Stromal cell of bone marrow (primary cell): ENCODE measurements at places on chromosomes 6 and 20.
A peak's percentile ranks its signal among the peaks of the same experiment; 100 is the strongest.

DNA sequence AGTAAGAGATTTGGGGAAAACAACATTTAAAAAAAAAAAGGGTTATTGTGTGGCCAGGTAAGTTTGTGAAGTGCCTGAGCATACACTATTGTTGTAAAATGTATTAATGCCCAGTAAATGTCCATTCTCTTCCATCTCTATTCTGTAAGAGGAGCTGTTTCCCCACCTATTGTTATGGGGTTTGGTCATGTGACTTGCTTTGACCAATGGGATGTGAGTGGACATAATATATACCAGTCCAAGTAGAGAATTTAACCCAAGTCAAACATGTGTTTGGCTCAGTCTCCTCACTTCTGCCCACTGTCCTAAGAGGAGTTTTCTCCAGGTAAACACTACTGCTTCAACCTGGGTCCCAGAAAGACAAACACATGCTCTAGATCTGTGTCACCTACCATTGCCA is 377.1 kb downstream of the FOXA2 start:
- DNase-seq, result no peak

DNA sequence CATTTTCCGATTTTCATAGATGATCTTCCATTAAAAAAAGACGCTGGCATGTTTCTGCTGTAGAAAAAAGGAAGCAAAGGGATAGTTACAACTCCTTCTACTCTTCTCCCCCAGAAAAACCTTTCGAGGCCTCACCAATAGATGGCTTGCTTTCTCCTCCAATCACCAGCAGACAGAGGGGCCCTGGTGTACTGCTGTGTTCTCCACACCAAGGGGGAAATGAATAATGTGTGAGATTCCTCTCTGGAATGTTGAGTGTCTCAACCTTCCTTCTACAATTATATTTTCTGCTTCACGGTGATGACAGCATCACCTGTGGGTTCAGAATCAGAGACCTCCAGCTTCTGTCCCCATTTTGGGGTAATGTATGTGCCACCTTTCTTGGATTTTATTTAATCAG is 185.7 kb upstream of the FLRT3 start:
- DNase-seq, result no peak

DNA sequence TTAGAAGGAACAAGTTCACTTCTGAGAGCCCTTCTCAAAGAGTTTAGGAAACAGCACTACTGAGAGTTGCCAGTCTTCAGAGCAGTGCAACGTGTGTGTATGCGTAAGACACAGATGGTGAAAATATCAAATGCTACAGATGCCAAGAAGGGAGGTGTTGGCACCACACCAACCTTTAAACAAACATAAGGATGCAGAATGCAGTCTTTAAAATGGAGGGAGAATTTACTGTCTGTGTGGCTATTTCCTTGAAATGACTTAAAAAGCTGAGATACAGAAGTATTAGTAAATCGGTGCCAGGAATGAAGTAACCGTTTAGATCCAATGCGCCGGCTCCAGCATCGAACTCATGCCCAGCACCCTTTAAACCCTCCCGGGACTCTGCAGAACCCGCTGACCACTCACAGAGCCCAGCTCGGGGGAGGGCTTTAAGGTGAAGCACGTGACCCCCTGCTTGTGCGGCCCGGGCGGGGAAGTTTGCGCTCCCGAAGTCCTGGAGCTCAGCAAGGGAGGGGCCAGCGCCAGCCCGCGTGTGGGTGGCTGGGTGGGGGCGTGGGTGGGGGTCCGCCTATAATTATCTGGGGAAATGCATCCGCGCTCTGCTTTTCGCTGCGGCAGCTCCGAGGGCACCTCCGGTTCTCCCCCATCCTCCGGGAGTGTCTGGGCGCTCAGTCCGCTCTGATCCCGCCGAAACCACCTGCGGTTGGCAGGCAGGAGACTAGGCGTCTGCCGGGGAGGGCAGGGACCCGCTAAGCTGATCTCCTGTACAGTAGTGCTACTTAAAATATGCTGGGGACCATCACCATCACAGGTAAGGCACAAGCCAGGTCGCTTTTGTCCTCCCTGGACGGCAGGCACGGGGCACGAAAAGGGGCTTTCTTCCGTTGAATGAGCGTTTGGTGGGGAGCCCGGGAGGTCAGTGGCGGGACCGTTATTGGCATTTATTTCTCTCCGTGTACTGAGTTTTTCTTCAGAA is 66.0 kb downstream of the ZBTB2 start:
- peak; percentile 59 for DNase-seq

GRCh38 chr20:32457479-32457986 is 99.4 kb downstream of the ASXL1 start:
- DNase-seq, result peak; percentile 47

DNA sequence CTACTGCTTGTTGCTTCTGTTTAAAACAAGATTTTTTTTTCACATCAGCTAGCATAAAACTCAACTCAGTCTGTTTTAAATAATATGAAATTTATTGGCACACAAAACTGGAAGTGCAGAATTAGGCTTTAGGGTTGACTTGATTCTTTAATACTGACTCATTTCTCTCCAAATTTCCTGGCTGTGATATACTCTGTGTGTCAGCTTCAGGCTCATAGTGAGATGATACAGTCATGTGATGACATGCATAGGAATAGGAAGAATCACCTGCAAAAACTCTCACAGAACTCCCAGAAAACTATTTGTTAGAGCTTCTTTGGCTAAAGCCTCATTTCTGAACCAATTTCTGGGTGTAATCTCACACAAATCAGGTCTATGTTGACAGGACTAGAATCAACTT is 1068.0 kb upstream of the EPHA7 start:
- no peak for DNase-seq

DNA sequence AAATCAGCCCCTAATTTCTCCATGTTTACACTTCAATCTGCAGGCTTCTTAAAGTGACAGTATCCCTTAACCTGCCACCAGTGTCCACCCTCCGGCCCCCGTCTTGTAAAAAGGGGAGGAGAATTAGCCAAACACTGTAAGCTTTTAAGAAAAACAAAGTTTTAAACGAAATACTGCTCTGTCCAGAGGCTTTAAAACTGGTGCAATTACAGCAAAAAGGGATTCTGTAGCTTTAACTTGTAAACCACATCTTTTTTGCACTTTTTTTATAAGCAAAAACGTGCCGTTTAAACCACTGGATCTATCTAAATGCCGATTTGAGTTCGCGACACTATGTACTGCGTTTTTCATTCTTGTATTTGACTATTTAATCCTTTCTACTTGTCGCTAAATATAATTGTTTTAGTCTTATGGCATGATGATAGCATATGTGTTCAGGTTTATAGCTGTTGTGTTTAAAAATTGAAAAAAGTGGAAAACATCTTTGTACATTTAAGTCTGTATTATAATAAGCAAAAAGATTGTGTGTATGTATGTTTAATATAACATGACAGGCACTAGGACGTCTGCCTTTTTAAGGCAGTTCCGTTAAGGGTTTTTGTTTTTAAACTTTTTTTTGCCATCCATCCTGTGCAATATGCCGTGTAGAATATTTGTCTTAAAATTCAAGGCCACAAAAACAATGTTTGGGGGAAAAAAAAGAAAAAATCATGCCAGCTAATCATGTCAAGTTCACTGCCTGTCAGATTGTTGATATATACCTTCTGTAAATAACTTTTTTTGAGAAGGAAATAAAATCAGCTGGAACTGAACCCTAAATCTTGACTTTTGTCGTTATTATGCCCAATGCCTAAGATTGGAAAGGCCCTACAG is 4.5 kb downstream of the SOX4 start:
- DNase-seq, result no peak

- DNase-seq, result no peak
Observed at GRCh38 chr6:2948228-2949025, 22.9 kb downstream of the SERPINB6 start.

DNA sequence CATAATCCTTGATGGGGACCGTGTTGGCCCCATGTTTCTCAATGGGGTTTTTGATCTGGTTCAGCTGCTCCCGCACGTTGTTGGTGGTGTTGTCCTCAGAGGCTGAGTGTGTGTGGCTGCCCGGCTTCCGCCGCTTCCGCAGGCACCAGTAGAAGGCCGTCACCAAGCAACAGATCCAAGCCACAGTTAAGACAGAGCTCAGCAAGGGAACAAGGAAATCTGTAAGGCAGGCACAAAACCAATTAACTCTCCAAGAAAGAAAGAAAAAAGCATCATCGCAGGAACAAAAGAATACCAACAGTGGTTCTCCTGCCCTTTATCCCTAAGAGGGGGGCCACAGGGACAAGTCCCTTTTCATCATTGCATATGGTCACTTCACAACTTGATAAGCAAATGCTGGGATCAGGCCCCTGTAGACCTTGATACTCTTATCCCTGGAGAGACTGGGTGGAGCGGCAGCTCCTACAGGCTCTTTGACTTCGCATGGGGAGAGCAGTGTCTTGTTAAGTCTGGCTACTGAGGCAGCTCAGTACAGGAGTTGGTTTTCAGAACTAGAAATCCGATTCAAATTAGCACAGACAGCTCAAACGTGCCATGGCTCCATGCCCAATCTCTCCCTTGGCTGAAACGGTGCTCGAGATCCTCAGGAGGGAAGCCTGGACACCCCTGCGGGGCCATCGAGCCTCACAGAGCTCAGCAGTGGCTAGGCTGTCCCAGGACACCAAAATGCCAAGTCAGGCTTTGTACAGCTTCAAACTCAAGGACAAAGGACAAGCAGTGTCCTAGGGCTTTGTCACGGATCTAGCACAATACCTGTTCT is 33.9 kb downstream of the JAG1 start:
- DNase-seq, result no peak

DNA sequence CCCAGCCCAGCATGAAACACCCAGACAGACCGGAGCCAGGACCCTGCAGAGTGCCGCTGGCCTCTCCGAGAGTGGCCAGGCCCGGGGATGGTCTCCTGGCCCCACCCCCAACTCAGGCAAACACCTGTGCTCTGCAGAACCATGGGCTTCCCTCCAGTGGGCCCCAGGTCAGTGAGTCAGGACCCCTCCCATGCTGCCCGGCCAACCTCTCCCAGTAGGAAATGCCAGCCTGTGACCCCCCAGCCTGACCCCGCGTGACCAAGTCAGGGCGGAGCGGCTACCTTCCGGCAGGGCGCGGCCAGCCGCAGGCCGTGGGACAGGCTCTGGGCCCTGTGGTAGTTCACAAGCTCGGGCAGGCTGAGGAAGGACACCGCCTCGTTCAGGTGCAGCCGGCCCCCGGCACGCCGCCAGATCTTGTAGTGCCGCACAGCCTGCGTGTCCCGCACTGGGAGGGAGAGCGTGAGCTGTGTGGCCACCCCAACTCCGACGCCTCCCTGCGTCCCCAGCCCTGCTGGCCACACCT is 3.2 kb downstream of the PTK6 start:
- DNase-seq, result no peak

GRCh38 chr6:166262743-166263515 is 45.3 kb downstream of the PRR18 start:
- DNase-seq, result no peak

DNA sequence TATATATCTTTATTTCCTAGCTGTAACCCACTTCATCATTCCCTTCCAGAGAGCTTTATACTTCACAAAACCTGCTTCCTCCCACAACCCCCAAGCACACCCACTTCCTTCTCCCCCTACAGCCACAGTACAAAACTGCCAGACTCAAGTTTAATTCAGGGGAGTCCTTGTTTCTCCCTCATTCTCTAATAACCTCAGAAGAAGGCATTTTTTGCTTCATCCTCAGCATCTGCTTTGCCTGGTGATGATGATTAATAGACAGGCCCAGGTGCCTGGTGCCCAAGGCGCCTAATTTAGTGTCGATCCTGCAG is 414.3 kb downstream of the KIF16B start:
- DNase-seq, result no peak

DNA sequence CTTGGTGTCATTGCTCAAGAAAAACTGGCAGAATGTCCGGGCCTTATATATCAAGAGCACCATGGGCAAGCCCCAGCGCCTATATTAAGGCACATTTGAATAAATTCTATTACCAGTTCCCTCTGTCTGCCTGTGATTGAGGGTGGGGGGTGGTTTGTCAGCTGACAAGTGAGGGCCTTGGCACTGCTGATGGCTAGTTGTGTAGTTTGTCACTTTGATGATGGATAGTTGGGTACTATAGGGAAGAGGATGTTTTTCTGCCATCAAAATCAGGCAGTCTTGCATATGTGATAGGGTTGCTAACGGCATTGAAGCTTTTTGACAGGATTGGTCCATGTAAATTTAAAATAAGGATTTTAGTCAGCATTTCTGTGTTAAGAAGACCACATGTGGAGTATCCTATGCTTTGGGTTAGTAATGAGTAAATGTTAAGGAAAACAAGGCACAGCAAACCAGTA is 2.5 kb downstream of the RPL10A start:
- no peak for DNase-seq

- DNase-seq, result peak; percentile 60
Observed at GRCh38 chr20:9015984-9016324, 52.9 kb upstream of the PLCB4 start.

GRCh38 chr20:43238833-43239232 is 49.1 kb upstream of the PTPRT start:
- no peak for DNase-seq

DNA sequence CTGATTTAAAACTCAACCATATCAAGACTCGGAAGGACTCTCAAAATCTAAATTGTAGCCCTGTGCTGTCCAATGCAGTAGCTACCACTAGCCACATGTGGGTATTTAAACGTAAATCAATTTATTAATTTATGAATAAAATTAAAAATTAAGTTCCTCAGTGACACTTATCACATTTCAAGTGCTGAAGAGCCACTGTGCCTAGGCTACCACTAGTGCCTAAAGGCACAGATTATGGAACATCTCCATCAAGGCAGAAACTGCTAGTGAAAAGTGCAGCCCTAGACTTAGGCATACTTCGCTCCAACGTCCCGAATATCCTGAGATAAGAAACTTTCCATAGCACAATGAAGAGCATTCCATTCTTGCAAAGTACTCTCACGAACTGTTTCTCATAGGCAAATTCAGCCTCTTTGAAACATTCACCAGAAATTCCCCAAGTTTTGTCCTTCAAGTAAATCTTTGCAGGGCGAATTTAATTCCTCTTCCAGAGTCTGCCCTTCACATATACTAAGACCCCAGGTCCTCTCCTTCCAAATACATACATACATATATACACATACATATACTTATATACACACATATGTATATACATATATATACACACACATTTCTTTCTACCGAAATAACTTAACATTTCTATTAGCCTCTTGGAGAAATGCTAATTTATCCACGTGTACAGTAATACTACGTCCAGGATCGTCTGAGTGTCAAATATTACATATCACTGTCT is 1.3 kb downstream of the SUPT3H start:
- no peak for DNase-seq

- DNase-seq, result no peak
Observed at GRCh38 chr20:57860576-57860975, 150.8 kb upstream of the PMEPA1 start.

DNA sequence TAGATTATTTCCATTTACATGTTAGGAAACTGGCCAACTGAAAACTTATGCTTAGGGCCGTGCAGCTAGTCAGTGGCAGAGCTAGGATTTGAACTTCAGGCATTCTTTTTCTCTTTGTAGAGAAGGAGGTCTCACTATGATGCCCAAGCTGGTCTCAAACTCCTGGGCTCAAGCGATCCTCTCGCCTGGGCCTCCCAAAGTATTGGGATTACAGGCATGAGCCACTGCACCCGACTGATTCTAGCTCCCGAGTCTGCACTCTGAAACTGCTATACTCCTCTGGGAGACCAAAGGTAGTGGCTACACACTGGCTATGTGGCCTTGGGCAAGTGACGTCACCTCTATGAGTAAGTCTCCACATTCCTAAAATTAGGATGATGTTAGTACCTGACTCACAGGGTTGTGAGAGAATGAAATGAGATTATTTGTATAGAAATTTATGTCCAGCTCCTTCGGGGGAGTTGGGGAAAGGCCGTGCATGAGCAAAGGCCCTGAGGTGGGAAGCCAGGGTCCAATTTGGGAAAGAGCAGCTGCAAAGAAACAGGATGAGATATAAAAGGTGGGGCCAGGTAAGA is 6.4 kb downstream of the PLTP start:
- no peak for DNase-seq
